HCT116 (cell line): ENCODE measurements at places on chromosomes 12 and 14. TPM values are rescaled to one million over a fixed set of nuclear protein-coding genes. Genes with fewer than 3 reads are reported as not detected.

DNA sequence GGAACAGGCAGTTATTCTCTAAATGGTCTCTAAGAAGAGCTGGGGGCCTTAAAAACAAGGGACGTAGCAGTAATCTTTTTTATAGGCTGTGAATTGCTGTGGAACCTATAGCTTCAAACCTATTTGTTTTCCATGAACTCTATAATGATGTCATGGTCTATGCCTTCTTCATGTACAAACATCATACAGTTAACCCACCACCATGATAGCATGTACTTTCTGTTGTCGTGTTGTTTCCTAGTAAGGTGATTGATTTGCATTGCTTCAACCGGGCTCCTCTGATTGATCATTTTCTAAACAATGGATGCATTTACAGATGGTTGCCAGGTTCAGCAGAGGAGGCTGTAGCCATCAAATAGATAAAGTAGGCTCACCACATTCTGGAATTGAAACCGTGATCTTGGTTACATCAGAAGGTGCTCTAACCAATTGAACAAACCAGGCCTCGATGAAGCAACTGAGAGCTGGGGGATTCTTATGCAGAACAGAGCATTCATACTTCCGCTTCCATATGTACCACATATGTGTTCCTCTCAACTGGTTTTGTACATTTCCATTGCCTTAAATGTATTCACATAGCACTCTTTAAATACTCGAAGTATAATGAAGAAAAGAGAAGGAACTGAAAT lies 25.6 kb upstream of the PCNX1 start:
- no peaks in the 10 kb centered on the region for H3K27me3 ChIP-seq
- H3K4me1 ChIP-seq, result no peaks in the 10 kb centered on the region
- no peak overlapping the region for H3K27ac ChIP-seq
- no peak overlapping the region for H3K4me3 ChIP-seq
- no peaks in the 10 kb centered on the region for H3K36me3 ChIP-seq

GRCh38 chr12:90268574-90268973 lies 559.9 kb upstream of the ATP2B1 start:
- no peak overlapping the region for H3K4me3 ChIP-seq
- DNase-seq, result no peak
- no peaks in the 10 kb centered on the region for H3K36me3 ChIP-seq
- no peaks in the 10 kb centered on the region for H3K4me1 ChIP-seq

DNA sequence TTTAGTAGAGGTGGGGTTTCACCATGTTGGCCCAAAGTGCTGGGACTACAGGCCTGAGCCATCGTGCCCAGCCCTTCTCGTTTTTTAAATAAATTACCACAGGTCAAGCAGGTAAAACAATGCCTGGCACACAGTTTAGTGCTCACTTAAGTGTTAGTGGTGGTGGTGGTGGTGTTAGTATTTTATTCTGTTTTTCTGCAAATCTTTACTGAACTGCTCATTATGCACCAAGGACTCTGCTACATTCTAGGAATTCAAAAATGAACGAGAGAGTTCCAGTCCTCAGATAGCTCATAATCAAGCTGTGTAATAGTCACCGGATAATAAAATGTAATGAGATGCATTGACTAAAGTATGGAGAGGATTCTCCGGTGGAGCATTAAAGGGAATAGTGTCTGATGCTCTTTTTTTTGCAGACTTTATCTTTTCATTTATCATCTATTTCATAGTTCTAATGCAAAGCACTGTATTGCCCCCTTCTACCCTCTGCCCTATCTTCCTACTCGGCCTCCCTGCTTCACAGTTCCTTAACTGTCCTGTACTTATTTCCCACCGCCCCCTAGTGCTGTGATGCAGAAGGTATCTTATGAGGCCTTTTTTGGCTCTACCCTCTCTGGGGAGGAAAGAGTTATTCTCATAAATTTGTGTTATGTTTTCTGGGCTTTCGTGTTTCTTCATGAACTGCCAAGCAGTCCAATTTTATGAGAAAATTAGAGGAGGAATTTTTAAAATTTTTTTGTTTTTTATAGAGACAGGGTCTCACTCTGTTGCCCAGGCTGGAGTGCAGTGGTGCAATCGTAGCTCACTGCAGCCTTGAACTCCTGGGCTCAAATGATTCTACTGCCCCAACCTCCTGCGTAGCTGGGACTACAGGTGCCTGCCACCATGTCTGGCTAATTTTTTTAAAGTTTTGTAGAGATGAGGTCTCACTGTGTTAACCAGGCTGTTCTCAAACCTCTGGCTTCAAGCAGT lies 1.0 kb downstream of the ITFG2 start:
- no peaks in the 10 kb centered on the region for H3K27me3 ChIP-seq
- peaks cover 3% of the 10 kb centered on the region for H3K36me3 ChIP-seq
- H3K4me1 ChIP-seq, result peaks cover 5% of the 10 kb centered on the region
- H3K4me3 ChIP-seq, result peak overlapping the region; percentile 89

DNA sequence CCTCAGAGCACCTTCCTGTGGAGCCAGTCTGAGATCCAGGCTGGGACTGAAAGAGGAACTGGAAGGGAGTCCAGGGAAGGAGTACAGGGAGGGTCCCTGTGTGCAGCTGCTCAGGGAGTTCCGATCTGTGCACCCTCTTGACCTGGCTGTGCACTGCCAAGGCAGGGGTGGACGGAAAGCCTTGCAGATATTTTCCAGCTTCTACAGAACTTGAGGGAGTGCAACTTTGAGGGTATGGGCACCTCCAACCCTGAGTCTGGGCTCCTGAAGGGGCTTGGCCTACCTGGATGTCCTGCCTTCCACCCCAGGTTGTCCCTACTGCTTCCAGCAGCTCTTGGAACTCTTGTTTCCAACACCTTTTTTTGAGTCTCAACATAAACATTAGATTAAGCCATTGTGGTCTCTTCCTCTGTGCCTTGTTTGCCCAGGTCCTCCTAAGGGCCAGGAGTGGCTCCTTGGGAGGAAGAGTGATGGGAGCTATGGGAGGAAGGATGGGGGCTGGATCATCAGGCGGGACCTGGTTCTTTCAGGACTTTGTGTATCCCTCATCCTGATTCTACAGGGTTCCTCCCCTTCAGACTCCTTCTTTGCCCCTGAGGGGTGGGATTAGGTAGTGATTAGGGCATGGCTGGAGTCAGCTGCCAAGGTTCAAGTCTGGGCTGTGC lies 3.5 kb downstream of the KRT7 start:
- peaks cover 95% of the 10 kb centered on the region for H3K4me1 ChIP-seq
- no peaks in the 10 kb centered on the region for H3K27me3 ChIP-seq
- H3K27ac ChIP-seq, result no peak overlapping the region

- DNase-seq, result peak; percentile 36
- H3K27ac ChIP-seq, result no peak overlapping the region; the same call in 1 of the 2 replicates
- H3K27me3 ChIP-seq, result no peaks in the 10 kb centered on the region
- no peaks in the 10 kb centered on the region for H3K36me3 ChIP-seq
- peaks cover 31% of the 10 kb centered on the region for H3K4me1 ChIP-seq
- peak overlapping the region; percentile 15; the same call in 1 of the 2 replicates for H3K4me3 ChIP-seq
These were observed 18.3 kb upstream of the LRP1-AS start for GRCh38 chr12:57165741-57166140.

GRCh38 chr12:27094726-27095125 lies 12.3 kb upstream of the C12orf71 start:
- H3K36me3 ChIP-seq, result no peaks in the 10 kb centered on the region
- no peaks in the 10 kb centered on the region for H3K27me3 ChIP-seq
- no peak overlapping the region for H3K4me3 ChIP-seq
- no peak overlapping the region for H3K27ac ChIP-seq
- no peak for DNase-seq

DNA sequence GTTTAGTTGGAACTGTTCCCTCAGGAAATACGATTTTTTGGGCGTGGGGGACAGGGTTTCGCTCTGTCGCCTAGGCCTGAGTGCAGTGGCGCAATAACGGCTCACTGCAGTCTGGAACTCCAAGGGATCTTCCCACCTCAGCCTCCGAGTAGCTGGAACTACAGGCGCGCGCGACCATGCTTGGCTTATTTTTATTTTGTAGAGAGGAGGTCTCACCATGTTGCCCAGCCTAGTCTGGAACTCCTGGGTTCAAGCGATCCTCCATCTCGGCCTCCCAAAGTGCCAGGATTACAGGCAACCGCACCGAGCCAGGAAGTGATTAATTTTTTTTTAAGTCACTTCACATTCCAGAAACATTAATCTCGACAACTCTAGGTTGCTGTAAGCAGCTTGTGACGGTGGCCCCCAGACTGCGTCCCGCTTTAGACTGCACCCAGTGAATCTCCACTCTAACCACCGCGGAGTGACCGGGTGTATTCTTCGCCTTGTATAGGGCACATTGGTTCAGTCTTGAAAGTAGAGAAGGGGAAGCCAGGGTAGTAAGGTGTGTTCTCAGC lies 830 bp upstream of the MIS18BP1 start:
- peak overlapping the region; percentile 96 for H3K27ac ChIP-seq
- no peaks in the 10 kb centered on the region for H3K27me3 ChIP-seq
- H3K4me1 ChIP-seq, result peaks cover 22% of the 10 kb centered on the region

DNA sequence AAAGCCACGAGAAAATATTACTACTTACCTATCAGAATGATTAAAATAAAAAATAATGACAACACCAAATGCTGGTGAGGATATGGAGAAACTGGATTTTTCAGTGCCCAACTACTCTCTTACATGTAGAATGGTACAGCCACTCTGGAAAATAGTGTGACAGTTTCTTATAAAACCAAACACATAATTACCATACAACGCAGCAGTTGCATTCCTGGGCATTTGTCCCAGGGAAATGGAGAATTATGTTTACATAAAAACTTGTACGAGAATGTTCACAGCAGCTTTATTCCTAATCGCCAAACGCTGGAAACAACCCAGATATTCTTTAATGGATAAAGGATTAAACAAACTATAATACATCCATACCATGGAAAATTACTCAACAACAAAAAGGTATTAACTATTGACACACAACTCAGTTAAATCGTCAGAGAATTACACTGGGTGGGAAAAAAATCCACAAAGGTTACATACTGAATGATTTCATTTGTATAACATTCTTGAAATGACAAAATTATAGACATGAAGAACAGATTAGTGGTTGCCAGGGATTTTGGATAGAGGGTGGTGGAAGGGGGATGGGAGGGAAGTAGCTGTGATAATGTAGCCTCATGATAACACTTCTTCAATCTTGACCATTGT lies 35.4 kb downstream of the TAOK3 start:
- H3K4me3 ChIP-seq, result no peak overlapping the region
- no peak overlapping the region for H3K27ac ChIP-seq
- DNase-seq, result no peak

- no peak for DNase-seq
- no peaks in the 10 kb centered on the region for H3K27me3 ChIP-seq
- H3K36me3 ChIP-seq, result no peaks in the 10 kb centered on the region
- peak overlapping the region; percentile 92 for H3K4me3 ChIP-seq
These were observed 1.9 kb downstream of the GPHN start for GRCh38 chr14:66509874-66510273.

- H3K4me1 ChIP-seq, result no peaks in the 10 kb centered on the region
- no peak overlapping the region for H3K4me3 ChIP-seq
- peaks cover 26% of the 10 kb centered on the region for H3K36me3 ChIP-seq
- no peaks in the 10 kb centered on the region for H3K27me3 ChIP-seq
- H3K27ac ChIP-seq, result no peak overlapping the region
- DNase-seq, result no peak
These were observed 31.3 kb downstream of the PRKAB1 start for GRCh38 chr12:119699199-119699760.

DNA sequence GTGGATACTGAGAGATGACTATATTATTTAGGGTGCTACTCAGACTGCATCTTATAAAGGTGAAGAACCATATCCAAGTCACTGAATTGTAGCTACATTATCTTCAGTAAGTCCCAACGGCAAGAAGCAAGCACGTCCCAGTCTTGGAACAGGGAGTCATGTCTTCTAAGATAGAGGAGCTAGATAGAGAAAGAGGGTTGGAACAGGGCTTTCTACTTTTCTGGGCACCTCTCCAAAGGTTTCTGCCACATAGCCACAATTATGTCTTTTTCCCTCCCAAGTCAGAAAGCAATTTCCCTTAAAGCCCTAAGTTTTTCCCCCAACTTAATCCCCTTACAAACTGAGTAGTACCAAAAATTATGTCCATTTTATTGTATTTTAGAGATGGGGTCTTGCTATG lies 22.4 kb downstream of the MAPK1IP1L start:
- peaks cover 20% of the 10 kb centered on the region for H3K4me1 ChIP-seq
- DNase-seq, result no peak
- no peaks in the 10 kb centered on the region for H3K27me3 ChIP-seq
- H3K27ac ChIP-seq, result no peak overlapping the region

- no peak for DNase-seq
- no peaks in the 10 kb centered on the region for H3K4me1 ChIP-seq
- no peaks in the 10 kb centered on the region for H3K36me3 ChIP-seq
- no peaks in the 10 kb centered on the region for H3K27me3 ChIP-seq
These were observed 239.4 kb downstream of the PAWR start for GRCh38 chr12:79451365-79451764.

- H3K4me3 ChIP-seq, result no peak overlapping the region
- no peaks in the 10 kb centered on the region for H3K36me3 ChIP-seq
- no peaks in the 10 kb centered on the region for H3K4me1 ChIP-seq
These were observed 108.4 kb downstream of the ESRRB start for GRCh38 chr14:76484355-76484754.

GRCh38 chr14:61121355-61121787 lies 140.3 kb downstream of the SLC38A6 start:
- no peaks in the 10 kb centered on the region for H3K4me1 ChIP-seq
- no peaks in the 10 kb centered on the region for H3K36me3 ChIP-seq
- no peak overlapping the region for H3K27ac ChIP-seq
- H3K4me3 ChIP-seq, result no peak overlapping the region
- no peak for DNase-seq
- H3K27me3 ChIP-seq, result no peaks in the 10 kb centered on the region

DNA sequence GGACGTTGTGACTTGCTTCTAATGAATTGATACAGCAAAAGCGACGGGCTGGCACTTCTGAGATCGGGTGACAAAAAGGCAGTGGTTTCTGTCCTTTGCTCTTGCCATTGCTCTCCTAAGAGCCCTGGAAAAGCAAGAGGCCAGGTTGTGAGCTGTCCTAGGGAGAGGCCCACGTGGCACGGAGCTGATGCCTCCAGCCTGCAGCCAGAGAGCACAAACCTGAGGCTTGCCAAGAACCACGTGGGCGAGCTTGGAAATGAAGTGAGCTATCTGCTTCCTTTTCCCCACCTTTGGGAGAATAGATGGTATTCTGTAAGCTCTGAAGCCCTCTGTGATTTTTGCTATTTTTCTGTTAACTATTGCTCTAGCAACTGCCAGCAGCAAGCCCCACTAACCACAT lies 26.4 kb upstream of the NOS1 start:
- DNase-seq, result no peak
- H3K4me1 ChIP-seq, result no peaks in the 10 kb centered on the region
- H3K4me3 ChIP-seq, result no peak overlapping the region

- H3K4me1 ChIP-seq, result no peaks in the 10 kb centered on the region
- no peaks in the 10 kb centered on the region for H3K27me3 ChIP-seq
- no peak overlapping the region for H3K27ac ChIP-seq
- H3K36me3 ChIP-seq, result no peaks in the 10 kb centered on the region
These were observed 8.4 kb upstream of the ERGIC2 start for GRCh38 chr12:29389295-29389919.

GRCh38 chr14:75196468-75196867 lies 20.1 kb upstream of the TMED10 start:
- H3K36me3 ChIP-seq, result no peaks in the 10 kb centered on the region
- peaks cover 26% of the 10 kb centered on the region for H3K4me1 ChIP-seq
- H3K27ac ChIP-seq, result no peak overlapping the region
- no peak for DNase-seq
- no peaks in the 10 kb centered on the region for H3K27me3 ChIP-seq

GRCh38 chr12:5921966-5922899 lies 22.8 kb downstream of the ANO2 start:
- no peaks in the 10 kb centered on the region for H3K36me3 ChIP-seq
- H3K4me3 ChIP-seq, result no peak overlapping the region
- no peak for DNase-seq
- no peak overlapping the region for H3K27ac ChIP-seq

TMEM132C gene
- total RNA-seq, result not detected

RND1 gene
- 2.0 TPM for total RNA-seq

MIP gene
- total RNA-seq, result 0.79 TPM

KRT83 gene
- not detected for total RNA-seq

ZNF891 gene
- 0.02 TPM for total RNA-seq

KRR1 gene
- 192 TPM for total RNA-seq

SIX1 gene
- 2.5 TPM for total RNA-seq

TNS2 gene
- 25.7 TPM for total RNA-seq
